ENCODE measurements at places on chromosomes 12 and 14.

DNA sequence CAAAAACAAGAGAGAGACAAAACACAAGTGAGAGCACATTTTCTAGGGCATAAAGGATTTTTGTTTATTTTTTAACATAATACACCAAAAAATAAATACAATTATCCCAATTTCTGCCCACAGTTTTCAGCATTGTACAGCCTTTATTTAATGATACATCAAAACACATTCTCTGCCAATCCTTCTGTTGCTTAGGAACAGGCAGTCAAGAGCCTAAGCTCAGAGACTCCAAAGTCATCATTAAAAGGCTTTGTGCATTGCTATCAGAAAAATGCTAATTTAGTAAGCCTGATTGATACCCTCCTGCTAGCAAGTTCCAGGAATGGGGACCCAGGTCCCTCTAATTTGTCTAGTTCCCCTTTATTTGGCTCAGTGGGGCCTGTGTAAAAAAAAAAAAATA is 536.5 kb downstream of the RPS29 start:
- DNase-seq, result no peak

GRCh38 chr12:108773798-108774788 is 42.8 kb upstream of the CORO1C start:
- DNase-seq, result no peak

GRCh38 chr14:101075025-101075800 is 171.7 kb upstream of the RTL1 start:
- DNase-seq, result no peak

DNA sequence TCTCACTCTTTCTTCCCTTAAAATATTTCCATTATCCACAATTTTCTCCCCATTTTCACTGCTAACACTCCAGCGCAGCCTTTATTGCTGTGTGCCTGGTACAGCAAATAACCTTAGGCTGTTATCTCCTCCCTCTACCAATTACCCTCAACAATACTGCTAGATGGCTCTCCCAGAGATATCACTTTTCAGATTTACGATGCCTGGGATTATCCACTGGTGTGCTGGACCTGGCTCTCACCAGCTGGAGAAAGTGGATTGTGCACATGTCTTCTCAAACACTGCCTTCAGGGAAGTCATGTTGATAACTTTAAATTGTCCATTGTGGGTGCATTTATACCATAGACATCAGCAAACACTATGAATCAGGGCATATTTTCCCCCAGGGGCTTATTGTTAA is 101.9 kb upstream of the ADAMTS20 start:
- no peak for DNase-seq

- DNase-seq, result no peak
Observed at GRCh38 chr14:75422169-75422568, 5.7 kb upstream of the JDP2 start.

- no peak for DNase-seq
Observed at GRCh38 chr14:85531141-85531586, 1.2 kb downstream of the FLRT2 start.

DNA sequence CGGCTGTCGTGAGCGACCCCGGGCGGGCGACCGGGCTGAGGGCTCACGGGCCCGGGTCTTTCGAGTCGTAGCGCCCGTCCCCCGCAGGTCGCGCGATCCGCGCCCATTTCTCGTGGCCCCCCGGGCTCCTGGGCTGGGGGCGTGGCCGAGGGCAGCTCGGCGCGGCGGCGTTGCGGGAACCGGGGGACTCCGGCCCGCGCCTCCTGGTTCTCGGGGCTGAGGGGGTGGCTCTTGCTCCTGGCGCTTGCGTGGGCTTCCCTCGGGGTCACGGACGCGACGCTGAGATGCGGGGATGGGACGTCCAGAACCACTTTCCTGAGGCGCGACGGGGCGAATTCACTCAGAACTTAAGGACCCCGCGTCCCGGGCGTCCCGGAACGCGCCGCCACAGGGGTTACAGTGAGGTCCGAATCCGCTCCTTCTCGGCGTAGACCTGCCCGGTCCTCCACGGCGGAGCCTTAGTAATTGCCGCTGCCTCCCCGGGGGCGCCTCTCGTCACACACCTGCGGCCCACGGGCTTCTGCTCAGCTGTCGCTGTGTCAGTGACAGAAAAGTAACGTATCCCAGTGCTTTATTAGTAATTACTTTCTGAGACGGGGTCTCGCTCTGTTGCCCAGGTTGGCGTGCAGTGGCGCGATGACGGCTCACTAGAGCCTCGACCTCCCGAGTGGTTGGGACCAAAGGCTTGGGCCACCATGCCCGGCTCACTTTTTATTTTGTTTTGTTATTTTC is 606 bp downstream of the EP400 start:
- DNase-seq, result peak; percentile 13

DNA sequence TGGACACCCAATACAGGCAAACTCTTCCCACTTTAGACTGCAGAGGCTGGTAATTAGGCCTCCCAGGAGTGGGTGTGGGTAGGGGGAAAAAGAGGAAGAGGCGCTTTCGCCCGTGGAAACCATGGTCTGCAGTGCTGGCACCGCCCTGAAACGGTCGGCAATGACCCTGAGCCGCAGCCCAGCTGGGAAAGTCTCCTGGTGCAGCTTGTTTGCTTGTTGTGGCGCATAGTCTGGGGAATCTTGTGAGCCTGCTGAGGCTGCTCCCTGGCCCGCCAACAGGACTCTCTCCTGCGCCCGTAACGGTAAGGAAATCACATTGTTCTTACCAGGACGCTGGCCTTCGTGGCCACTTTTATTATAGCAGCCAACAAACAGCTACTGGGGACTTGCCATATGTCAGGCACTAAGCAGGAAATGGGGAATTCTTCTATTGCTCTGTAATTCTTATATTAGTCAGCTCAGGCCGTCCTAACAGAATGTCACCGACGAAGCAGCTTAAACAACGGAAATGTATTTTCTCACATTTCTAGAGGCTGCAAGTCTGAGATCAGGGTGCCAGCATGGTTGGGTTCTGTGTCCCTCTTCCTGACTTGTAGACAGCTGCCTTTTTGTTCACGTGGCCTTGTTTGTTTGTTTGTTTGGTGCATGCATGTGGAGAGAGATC is 52.5 kb upstream of the RIN3 start:
- peak; percentile 38 for DNase-seq

DNA sequence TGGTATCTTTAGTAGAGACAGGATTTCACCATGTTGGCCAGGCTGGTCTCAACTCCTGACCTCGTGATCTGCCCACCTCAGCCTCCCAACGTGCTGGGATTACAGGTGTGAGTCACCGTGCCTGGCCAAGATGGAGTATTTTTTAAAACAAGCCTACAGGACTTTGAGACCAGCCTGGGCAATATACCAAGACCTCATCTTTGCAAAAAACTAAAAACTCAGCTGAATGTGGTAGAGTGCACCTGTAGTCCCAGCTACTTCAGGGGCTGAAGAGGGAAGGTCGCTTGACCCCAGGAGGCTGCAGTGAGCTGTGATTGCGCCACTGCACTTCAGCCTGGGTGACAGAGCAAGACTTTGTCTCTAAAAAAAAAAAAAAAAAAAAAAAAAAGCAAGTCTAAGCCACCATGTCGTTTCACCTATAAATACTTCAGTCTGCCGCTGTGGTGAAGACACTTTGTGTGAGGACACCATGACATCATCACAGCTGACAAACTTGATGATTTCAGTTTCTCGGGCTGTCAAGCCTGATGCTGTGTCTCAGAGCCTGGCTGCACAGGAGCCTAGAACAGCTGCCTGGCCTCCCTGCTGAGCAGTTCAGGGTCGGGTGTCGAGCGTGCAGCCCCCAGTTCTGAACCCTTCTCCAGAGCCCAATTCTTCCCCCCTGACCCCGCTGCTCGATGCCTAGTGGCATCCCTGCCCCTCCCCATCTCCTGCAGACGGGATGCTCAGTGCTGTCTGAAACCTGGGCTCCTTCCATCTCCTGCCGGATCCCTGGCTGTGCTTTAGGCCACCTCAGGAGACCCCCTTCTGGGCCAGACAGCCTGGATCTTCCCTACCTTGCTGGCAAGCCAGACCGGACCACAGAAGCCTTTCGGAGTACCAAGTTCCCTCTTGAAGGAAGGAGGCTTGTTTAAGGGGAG is 119.2 kb upstream of the EVL start:
- DNase-seq, result peak; percentile 6

DNA sequence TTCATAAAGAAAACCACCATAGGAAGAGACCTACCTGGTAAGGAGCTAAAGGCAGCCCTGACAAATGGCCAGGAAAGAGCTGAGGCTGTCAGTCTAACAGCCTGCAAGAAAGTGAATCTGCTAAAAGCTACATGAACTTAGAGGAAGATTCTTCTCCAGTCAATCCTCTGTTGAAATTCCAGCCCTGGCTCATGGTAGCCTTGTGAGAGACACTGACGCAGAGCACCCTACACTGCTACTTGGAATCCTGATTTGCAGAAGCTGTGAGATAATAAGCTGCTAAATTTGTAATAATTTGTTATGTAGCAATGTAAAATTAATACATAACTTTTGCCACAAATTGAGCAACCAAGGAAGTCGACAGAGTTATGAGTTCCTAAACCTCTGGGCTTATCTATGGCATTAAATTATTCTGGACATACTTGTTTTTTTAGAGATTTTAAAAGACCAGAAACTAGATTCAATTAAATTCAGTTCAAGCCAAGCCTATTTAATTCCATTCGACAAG is 257.0 kb downstream of the ETNK1 start:
- no peak for DNase-seq

GRCh38 chr12:130266751-130267150 is 70.9 kb upstream of the PIWIL1 start:
- DNase-seq, result no peak

GRCh38 chr12:110345176-110345661 is 58.3 kb downstream of the ANAPC7 start:
- DNase-seq, result no peak

- DNase-seq, result no peak
Observed at GRCh38 chr14:61102549-61103466, 121.8 kb downstream of the SLC38A6 start.

DNA sequence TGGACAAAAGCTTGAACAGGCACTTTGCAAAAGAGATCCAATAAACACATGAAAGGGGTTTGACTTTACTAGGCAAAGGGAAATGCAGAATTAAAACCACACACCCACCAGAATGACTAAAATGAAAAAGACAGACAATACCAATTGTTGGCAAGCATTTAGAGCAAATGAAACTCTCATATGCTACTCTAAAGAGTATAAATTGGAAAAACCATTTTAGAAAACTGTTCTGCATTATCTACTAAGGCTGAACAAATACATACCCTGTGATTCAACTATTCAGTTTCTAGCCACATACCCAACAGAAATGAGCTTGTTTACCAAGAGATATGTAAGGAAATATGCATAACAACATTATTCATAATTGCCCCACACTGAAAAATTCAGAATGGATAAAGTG is 8.5 kb upstream of the IL22 start:
- DNase-seq, result no peak

- DNase-seq, result no peak
Observed at GRCh38 chr12:82522762-82523161, 163.9 kb upstream of the TMTC2 start.
